ENCODE measurements at places on chromosomes 12 and 14.

GRCh38 chr12:89225808-89226411 is 126.4 kb downstream of the DUSP6 start:
- no peak for DNase-seq

DNA sequence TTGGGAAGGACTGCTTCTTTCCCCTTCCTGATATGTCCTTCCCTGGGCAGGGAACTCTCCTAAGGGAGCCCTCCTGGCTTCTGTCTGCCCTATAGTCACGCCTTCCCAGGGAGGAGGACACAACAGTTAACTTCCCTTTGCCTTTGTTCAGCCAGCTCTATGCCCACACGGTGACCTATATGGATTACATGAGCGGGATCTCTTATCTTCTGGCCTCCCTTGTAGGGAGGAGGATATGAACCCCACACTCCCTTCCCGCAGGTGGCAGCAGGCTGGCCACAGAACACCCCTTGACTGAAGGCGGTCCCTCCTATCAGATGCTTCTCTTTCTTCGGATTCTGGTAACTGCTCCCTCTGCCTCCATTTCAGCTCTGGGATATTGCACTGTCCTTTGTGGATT is 135.6 kb upstream of the MAX start:
- no peak for DNase-seq

DNA sequence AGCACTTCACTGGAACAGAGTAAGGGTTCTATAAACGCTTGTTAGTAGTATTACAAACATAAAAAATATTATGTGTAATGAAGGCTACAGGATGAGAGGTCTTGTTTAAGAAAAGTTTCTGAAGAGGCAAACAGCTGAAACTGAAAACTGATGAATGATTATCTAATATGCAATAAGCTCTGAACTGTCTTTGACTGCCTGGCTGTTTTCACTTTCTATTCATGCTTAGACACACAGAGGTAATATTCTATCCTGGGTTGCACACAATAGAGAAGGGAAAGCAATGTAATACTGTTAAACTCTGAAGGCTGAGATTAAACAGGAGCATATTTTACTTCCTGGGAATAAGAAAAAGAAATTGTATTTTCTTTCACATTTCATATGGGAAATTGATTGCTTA is 251.3 kb downstream of the ALX1 start:
- DNase-seq: no peak

DNA sequence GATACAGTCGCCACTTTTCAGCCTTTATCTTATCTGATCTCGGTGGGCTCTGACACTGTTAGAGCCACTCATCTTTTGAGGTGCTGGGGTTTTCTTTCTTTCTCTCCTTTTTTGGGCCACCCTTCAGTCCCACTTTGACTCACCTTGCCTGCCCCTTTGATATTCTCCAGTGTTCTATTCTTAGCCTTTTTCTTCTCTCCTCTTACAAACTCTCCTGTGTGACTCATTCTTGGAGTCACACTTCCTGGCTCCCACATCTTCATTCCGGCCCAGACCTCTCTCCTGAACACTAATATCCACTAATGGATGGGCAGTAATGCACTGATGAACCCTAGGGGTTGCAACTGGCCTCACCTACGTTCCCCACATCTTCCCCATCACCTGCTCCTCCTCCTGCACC is 2.2 kb upstream of the DCD start:
- DNase-seq: no peak

Measured in stimulated activated CD4-positive, alpha-beta T cell treated with anti-CD3 and anti-CD28 coated beads, Interleukin-1b, Interleukin-23, amount 100 ng/mL, for 1 hour (primary cell).